ENCODE measurements at places on chromosomes 2 and 18.

- no peak for DNase-seq
Observed at GRCh38 chr18:6482198-6482977, 67.7 kb upstream of the L3MBTL4 start.

- DNase-seq: no peak
Observed at GRCh38 chr2:54321047-54321446, 65.0 kb upstream of the TSPYL6 start.

DNA sequence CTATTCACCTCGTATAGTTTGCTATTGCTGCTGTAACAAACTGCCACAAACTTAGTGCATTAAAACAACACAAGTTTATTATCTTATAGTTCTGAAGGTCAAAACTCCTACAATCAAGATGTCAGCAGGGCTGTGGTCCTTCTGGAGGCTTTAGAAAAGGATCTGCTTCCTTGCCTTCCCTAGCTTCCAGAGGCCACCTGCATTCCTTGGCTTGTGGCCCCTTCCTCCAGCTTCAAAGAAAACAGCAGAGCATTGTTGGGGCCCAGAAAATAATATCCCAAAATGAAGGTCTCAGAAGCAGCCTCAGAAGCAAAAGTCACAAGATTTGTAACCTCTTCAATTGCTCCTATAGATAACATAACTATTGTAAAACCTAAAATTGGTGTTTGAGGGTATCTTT lies 100.6 kb downstream of the HNRNPLL start:
- DNase-seq: no peak

DNA sequence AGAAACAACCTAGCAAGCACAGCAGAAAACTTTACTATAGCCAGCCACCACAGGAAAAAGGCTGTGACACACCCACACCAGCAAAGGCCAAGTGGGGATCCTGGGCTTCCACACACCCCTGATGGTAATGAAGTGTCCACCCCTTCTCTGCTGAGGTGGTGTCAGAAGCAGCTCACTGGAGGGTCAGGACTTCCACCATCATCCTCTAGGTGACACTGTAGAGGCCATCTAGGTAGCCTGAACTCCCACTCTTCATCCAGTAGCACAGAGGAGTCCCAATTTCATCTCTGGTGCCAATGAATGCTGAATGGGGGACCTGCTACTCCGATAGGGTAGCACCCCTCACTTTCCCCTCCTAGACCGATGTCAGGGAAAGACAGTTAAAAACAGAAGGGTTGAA lies 1544.4 kb downstream of the LRP1B start:
- no peak for DNase-seq
